ENCODE measurements at places on chromosomes 16 and 17. TPM values are rescaled to one million over a fixed set of nuclear protein-coding genes. Genes with fewer than 3 reads are reported as not detected.

DNA sequence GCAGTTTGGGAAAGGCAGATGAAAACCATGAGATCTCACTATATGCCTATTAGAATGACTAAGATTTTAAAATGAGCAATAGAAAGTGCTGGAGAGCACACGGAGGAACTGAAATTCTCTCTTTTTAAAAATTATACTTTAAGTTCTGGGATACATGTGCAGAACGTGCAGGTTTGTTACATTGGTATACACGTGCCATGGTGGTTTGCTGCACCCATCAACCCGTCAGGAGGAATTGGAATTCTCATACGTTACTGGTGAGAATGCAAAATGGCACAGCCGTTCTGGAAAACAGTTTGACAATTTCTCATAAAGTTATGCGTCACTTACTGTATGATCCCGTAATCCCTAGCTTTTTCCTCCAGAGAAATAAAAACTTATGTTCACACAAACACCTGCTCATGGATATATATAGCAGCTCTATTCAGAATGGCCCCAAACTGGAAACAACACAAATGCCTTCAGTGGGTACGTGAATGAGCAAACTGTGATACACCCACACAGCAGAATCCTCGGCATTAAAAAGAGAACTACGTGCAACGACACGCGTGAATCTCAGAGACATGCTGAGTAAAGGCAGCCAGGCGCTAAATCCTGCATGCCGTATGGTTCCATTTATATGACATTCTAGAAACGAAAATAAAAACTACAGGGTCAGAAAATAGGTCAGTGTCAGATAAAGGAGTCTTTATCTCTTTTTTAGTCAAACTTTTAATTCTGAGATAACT, 11.8 kb downstream of the PIK3R6 start:
- H3K4me1 ChIP-seq, result peaks cover 56% of the 10 kb centered on the region

DNA sequence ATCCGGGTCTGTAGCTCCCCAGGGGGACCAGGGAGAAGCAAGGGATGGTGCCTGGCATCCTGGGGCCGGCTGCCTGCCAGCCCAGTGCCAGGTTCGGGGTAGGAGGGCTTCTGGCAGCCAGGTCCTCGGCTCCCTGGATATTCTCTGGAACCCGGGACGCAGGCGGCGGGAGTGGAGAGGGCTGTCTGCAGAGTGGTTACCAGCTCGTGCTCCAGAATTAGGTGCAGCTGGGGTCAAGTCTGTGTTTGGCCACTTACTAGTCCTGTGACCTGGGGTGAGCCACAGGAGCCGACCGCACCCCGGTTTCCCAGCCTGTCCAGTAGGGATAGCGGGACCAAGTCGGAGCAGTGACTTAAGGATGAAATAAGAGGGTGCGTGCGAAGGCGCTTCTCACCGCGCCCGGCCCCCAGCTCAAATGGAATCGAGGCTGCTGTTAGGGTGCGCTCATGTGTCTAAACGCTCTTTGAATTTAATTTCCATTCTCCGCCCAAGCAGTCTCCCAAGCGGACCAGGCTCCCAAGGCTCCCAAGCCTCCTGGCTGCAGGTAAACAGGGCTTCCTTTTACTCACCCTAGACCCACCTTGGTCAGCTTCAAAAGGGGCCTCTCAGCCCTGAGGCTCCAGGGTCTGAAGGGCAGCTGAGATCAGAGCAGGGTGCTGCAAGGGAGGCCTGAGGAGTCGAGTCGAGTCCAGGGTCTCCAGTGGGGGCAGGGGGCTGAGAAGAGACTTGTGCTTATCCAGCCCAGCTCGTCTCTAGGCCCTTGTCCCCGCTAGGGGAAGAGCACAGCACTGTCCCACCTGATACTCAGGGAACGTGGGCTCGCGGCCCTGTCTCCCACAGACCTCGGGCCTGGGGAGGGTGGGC, 28.3 kb upstream of the ZNF469 start:
- H3K4me1 ChIP-seq, result no peaks in the 10 kb centered on the region
- no peak for DNase-seq
- no peak overlapping the region for H3K27ac ChIP-seq
- H3K36me3 ChIP-seq, result no peaks in the 10 kb centered on the region
- no peaks in the 10 kb centered on the region for H3K27me3 ChIP-seq

- no peaks in the 10 kb centered on the region for H3K27me3 ChIP-seq
- H3K27ac ChIP-seq, result no peak overlapping the region
- no peak overlapping the region for H3K4me3 ChIP-seq
- DNase-seq, result no peak
These were observed 384.3 kb downstream of the RBFOX1 start for GRCh38 chr16:7716660-7717550.

Gene CD68
- 10.7 TPM for total RNA-seq

Gene P2RX5
- 7.8 TPM for total RNA-seq

Gene MT1A
- not detected for total RNA-seq

Gene GRB7
- total RNA-seq, result not detected

Gene LPO
- not detected for total RNA-seq

Gene TBC1D24
- 22.4 TPM for total RNA-seq

Gene TEKT1
- not detected for total RNA-seq
